ENCODE measurements at places on chromosomes 1 and 21. TPM values are rescaled to one million over a fixed set of nuclear protein-coding genes. Genes with fewer than 3 reads are reported as not detected.

C1orf174 gene
- total RNA-seq: 31.0 TPM

GJA5 gene
- not detected for total RNA-seq

SH2D5 gene
- 0.14 TPM for total RNA-seq

FYB2 gene
- not detected for total RNA-seq

ALG6 gene
- 21.3 TPM for total RNA-seq

RBP7 gene
- not detected for total RNA-seq

HRNR gene
- total RNA-seq: not detected

UBE2U gene
- total RNA-seq: not detected

ANKRD35 gene
- total RNA-seq: 0.14 TPM

CRNN gene
- not detected for total RNA-seq

NBPF20 gene
- total RNA-seq: 1.0 TPM

SMCP gene
- not detected for total RNA-seq

DNM3 gene
- total RNA-seq: 1.5 TPM
